Motor neuron (in vitro differentiated cells): ENCODE measurements at places on chromosomes 7 and 10.

- no peak for ATAC-seq
Observed at GRCh38 chr10:106380706-106381105, 783.8 kb downstream of the SORCS1 start.

- no peak for ATAC-seq
Observed at GRCh38 chr10:74086317-74086716, 64.3 kb downstream of the AP3M1 start.

DNA sequence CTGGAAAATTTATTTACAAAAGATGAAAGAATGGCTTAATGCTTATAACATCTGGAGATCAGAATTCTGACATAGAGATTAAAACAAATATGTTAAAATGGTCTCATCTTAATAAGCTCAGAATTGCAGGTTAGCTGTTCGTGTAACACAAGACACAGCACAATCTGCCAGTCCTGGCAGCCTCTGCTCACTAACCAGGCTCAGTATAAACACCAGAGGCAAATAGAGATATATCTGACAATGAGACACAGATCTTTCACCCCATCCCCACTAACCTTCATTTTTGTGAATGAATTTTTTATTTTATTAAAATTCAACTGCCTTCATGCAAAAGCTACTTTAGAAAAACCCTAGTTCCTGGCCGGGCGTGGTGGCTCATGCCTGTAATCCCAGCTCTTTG lies 51.8 kb downstream of the RELN start:
- no peak for ATAC-seq

DNA sequence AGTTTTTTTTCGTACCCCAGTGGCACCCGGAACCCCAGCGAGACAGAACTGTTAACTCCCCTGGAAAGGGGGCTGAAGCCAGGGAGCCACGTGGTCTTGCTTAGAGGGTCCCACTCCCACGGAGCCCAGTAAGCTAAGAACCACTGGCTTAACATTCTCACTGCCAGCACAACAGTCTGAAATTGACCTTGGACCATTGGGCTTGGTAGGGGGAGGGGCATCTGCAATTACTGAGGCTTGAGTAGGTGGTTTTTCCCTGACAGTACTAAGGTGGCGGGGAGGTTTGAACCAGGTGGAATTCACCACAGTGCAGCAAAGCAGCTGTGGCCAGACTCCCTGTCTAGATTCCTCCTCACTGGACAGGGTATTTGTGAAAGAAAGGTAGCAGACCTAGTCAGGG lies 196.5 kb downstream of the ADK start:
- no peak for ATAC-seq

GRCh38 chr10:23325132-23325531 lies 19.5 kb downstream of the C10orf67 start:
- ATAC-seq = no peak

DNA sequence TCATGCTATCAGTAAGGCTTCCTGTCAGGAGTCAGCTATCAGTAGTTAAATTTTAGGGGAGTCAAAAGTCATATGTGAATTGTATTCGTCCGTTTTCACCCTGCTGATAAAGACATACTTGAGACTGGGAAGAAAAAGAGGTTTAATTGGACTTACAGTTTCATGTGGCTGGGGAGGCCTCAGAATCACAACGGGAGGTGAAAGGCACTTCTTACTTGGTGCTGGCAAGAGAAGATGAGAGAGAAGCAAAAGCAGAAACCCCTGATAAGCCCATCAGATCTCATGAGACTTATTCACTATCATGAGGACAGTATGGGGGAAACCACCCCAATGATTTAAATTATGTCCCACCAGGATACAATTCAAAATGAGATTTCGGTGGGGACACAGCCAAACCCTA lies 47.1 kb downstream of the KLF6 start:
- ATAC-seq = no peak

GRCh38 chr7:108653526-108653925 lies 83.9 kb downstream of the DNAJB9 start:
- no peak for ATAC-seq

GRCh38 chr10:47368431-47369180 lies 15.5 kb downstream of the ZNF488 start:
- ATAC-seq = no peak

DNA sequence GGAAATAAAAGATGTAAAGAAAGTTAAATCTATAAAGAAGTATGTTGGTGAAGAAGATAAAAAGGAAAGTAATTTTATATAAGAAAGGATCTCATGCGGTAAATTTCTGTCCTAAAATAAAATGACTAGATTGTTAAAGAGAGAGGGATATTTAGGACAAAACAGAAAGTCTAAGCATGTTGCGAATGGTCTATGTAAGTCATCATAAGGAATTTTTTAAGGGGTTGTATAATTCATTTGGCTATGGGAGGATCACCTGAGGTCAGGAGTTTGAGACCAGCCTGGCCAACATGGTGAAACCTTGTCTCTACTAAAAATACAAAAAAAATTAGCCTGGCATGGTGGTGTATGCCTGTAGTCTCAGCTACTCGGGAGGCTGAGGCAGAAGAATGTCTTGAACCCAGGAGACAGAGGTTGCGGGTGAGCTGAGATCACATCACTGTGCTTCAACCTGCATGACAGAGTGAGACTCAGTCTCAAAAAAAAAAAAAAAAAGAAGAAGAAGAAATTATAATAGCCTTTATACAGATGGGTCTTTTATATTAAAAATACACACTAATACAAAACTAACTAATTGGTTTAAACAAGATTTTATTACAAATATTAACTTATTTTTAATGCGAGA lies 294.3 kb downstream of the MAGI2 start:
- ATAC-seq = no peak

DNA sequence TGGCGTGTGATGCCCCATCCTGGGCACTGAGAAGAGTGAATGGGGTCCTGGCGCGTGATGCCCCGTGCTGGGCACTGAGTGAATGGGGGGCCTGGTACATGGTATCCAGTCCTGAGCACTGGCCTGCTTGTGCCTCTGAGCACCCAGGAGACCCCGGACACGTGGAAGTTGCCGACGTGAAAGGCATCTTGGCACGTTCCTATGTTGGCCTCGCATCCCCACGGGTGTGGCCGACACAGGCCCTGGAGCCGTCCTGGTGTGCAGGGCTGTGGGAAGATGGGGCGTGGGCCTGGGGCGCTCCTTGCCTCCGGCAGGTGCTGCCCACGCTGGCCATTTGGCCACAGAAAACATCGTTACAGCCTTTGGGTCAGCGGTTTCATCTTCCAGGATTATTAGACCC lies 35.5 kb downstream of the CFAP46 start:
- ATAC-seq = no peak

DNA sequence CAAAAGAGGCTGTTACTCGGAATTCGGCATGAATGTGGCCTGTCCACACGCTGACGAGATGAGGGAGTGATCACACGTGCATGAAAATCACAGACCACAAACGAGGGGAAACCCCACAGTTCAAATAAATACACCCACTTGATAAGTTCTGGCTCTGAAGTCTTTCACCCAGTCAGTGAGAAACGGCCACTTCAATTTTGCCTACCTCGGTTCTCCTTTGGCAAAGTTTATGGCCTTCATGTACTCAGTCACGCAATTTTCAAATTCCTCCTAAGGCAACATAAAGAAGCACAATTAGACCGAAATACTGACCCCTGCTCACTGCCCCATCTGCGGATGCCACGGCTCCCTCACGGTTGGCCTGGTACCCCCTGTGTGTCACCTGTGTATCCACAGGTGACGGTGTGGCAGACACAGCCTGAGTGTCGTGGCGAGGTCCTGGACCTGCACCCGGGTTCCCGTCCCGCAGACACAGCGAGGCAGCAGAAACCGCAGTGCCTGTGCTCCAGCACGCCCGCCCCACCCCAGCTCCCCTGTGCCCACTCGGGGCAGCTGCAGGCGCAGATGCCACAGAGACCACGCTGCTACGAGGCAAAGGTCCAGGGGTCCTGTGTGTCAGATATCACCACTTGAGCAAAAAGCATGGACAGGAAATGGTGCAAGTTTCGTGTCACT lies 1.4 kb downstream of the CFAP46 start:
- no peak for ATAC-seq

- peak; percentile 24 for ATAC-seq
Observed at GRCh38 chr10:133249094-133249780, 11.6 kb downstream of the VENTX start.

GRCh38 chr10:7501157-7501556 lies 90.3 kb upstream of the SFMBT2 start:
- ATAC-seq = no peak

GRCh38 chr7:70068531-70068930 lies 470.3 kb downstream of the AUTS2 start:
- ATAC-seq = no peak

DNA sequence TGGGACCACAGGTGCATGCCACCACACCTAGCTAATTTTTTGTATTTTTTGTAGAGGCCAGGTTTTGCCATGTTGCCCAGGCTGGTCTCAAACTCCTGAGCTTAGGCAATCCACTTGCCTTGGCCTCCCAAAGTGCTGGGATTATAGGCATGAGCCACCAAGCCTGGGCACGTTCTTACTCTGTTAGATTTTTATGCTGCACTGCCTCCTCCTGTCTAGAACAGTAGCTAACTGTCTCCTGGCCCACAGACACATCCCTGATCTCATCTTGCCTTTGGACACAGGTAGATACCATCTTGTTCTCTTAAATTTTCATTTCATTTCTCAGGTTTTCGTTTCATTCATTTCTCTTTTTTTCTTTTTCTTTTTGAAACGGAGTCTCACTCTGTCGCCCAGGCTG lies 41.1 kb downstream of the BLVRA start:
- no peak for ATAC-seq

DNA sequence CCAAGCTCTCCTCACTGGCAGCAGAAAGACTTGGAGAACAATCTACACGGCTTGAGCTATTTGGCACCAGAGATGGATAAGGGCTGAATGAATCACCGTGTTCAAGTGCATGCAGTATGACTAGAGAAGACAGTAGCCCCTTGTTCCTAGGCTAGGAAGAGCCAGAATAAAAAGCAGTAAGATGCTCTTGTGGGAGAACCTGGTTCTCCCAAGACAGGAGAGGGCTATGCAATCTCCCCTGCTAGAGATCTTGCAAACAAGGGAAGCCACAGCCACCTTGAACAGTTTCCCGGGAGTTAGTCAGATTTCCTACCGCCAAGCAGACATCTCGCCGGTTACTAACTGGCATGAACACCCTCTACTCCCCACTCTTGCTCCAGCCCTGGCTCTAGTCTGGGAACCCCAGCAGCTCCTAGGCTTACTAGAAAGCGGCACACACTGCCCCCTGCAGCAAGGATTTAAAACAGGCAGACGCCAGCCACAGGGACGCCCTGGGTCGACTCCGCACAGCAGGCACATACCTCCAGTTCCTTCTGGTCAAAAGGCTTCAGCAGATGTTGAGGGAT lies 107.3 kb downstream of the SMURF1 start:
- no peak for ATAC-seq

DNA sequence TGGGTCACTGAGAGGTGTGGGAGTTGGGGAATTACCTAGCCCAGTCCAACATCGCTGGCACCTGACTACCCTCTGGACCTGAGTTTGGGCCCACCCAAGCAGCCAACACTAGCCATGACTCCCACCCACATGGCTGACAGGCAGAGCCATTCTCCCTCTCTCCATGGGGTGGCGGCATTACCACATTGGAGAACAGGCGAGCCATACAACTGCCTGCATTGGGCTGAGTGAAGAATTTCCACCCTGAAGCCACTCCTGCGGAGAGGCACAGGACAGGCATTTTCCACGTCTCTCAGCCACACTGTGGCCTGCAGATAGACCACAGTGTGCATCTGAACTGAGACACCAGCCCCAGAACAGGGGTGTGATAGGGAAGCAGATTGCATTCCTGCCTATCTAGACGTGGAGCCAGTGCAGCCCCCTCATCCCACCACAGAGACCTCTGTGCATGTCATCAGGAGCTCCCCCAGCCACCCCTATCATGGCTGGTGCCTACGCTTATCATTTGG lies 58.2 kb upstream of the ANTXRL start:
- ATAC-seq = peak; percentile 98

DNA sequence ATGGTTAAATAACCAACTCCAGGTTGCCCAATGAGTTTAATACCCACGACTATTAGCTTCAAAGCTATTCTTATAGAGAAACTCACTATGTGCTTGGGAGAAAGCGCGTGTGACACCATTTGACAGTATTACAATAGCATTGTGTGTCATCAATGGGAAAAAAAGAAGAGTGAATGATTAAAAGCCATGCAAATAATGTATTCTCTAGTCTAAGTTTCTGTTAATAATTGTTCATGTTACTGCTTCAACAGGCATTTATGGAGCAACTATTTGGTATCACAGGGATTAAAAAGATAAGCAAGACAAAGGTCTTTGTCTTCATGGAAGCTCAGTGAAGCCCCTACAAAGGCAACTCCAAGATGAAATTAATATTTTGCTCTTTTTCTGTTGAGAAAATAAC lies 47.2 kb downstream of the CAV1 start:
- no peak for ATAC-seq

DNA sequence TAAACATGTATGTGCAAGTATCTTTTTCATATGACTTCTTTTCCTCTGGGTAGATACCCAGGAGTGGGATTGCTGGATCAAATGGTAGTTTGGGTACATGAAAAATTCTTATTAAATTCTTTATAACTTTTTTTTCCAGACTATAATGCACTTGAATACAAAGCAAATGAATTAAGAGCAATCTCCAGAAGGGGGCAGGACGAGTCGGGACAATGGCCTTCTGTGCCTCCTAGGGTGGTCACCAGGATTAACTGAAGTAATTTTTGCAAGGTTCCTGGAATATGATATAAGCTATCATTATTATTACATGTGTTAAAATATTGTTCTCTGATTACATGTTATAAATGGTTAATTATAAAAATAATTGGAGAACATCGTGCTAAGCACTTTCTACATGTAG lies 127.2 kb downstream of the PPP1R17 start:
- no peak for ATAC-seq

GRCh38 chr7:155682484-155682883 lies 38.0 kb downstream of the RBM33 start:
- ATAC-seq = no peak

DNA sequence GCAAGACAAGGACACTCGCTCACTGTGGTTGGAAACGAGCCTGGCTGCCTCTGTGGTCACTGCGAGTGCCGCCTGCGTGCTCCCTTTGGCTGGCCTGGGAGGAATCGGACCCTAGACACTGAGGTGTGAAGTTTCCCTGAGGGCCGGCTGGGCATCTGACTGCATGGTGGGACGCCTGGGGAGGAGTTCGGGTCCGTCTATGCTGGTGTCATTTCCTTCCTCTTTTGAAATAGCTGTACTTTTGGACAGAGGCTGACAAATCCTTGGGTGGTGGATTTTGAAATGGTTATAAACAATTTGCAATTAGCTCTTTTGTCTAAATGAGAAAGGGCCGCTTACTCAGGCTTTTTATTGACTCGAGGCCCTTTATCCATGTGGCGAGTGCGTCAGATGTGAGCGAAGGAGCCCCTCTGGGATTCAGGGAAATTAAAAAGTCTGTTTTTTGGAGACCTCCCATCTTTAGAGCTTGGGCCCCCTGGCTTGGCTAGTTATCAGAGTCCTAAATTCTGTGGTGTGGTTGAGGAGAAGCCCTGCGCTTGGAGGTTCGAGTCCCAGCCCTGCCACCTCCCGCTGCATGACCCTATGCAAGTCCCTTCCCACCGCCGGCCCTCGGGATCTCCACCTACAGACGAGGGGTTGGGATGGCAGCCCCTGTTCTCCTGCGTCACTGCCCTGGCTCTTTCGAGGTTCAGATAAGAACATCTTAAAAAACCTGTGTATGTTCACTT lies 147.1 kb downstream of the RGS10 start:
- ATAC-seq = no peak

- ATAC-seq = no peak
Observed at GRCh38 chr7:12929476-12930140, 242.2 kb downstream of the ARL4A start.
